Stimulated activated CD4-positive, alpha-beta T cell treated with anti-CD3 and anti-CD28 coated beads, Interleukin-4, amount 100 ng/mL, for 48 hours (primary cell): ENCODE measurements at places on chromosomes 3 and 15.

- no peak for DNase-seq
Measured at GRCh38 chr3:151248772-151249337, 29.5 kb downstream of the P2RY14 start.

DNA sequence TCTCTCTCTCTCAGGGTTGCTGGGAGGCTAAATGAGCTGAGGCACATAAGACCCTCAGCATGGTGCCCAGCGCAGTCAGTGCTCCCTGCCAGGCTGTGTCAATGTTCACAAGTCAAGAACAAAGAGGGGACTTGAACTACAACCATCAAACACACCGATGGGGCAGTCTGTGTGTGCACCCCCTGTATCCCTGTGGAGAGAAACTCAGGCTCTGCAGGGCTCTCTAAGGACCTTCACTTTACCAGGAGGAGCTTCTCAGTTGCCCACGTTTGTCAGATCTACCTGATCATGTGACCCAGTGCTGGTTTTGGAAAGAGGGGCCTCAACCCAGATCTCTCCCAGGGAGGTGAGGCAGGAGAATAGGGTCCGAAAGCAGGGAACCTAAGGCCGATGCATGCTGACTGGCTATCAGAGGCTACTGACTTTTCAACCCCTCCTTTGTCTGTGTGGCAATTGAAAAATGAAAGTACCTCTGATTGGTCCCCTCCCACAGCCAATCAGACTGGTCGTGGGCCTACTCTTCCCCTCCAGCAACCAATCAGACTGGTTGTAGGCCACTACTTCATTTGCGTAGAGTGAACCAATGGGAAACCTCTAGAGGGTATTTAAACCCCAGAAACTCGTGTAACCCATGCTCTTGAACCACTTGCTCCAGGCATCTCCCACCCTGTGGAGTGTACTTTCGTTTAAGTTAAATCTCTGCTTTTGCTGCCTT lies 34.0 kb downstream of the RHCG start:
- DNase-seq = no peak

DNA sequence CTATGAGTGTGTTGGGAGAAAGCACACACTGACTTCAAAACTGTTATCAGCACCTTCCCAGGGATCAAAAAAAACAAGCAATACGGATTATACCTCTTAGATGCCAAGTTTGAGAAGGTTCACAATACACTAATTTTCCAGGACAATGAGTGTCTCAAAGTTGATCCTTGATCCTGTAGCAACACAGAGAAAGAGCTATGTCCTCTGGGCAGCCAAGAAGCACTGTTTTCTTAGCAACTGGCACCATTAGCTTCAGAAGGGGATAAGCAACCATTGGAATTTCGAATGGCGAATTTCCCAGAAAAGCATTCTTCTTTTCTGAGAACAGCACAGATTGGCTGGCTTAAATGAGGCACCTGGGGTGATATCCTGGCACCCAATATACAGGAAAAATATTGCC lies 270.3 kb upstream of the RORA start:
- no peak for DNase-seq

GRCh38 chr3:53696401-53697172 lies 149.6 kb downstream of the CHDH start:
- DNase-seq = no peak

DNA sequence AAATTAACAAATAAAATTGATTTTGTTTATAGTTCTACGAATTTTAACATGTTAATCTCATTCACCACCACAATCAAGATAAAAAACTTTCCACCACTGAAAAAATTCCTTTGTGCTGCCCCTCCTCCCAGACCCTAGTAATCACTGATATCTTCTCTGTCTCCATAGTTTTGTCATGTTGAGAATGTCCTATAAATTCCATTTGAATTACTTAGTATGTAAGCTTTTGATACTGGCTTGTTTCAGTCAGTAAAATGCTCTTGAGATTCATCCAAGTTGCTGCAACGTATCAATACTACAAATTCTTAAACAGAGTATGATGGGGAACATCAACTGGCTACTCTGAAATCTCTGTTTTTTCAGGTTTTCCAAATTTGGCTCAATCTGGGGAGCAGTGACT lies 129.6 kb downstream of the CTNNB1 start:
- DNase-seq = no peak

DNA sequence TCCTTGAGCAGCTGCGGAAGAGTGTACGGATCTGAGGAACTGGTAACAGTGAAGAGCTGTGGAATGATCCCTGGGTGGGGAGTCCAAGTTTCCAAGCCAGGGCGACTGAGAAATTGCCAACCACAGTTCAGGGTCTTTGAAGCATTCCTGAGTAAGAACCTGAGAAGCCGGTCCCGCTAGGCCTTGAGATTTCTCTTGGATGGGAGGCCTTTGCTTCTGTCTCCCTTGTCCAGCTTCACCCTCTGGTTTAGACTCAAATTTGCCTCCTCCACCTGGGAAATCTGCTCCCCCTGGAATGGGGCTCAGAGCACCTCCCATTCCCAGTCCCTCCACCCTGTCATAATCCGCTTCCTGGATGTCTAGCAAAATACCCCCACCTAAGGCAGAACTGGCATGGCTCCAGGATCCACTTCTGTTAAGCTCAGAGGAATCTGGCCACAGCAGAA lies 127.7 kb upstream of the DLG1 start:
- DNase-seq = no peak

DNA sequence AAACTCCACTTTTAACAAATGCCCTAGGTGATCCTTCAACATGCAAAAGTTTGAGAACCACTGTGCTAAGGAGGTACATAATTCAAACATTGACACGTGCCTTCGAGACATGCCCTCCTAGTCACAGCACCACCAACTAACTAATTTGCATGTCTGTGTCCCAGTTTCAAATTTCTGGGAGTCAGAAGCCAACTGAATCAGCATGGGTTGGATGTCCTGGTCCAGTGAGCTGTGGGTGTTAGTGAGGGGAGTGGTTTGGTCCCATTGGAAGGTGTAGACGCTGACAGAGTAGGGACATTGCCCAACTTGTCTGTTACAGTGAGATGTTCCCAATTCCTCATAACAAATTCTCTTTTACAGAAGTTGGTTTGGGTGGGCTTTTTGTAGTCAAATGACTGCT lies 67.3 kb upstream of the ADPGK start:
- no peak for DNase-seq
